Spleen (tissue), 13 donors: ENCODE measurements at places on chromosomes 5 and 9. TPM values are rescaled to one million over a fixed set of nuclear protein-coding genes. Genes with fewer than 3 reads are reported as not detected.
A peak's percentile ranks its signal among the peaks of the same experiment; 100 is the strongest.

- DNase-seq = peak; percentile 73
These were observed 33.9 kb downstream of the TRIP13 start for GRCh38 chr5:926417-927171.

DNA sequence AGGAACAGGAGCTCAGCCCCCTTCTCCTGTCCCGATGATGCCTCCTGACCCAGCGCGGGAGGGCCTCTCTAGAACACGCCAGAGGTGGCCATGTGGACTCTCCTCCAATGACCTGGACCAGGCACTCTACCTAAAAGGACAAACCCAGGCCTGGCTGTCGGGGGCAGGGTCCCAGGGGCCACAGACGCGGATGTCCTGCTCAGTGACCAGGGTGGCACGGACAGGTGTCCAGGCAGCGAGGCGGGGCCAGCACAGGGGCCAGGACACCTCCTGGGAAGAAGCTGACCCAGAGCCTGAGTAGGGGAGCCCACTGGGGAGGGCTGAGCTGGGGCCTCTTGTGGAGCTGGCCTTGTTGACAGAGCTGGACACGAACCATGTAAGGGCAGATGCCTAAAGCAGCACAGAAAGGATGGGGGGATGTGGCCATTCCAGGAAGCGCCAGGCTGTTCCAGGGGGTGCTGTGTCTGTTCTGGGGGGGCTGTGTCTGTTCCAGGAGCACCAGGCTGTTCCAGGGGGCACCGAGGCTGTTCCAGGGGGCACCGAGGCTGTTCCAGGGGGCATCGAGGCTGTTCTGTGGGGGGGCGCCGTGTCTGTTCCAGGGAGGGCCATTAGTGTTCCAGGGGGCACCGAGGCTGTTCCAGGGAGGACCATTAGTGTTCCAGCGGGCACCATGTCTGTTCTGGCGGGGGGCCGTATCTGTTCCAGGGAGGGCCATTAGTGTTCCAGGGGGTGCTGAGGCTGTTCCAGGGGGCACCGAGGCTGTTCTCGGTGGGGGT is 30.5 kb downstream of the EXD3 start:
- DNase-seq = no peak

- no peak for DNase-seq
These were observed 201.5 kb downstream of the C9orf50 start for GRCh38 chr9:129419382-129419899.

GRCh38 chr9:18396102-18396728 is 77.7 kb upstream of the ADAMTSL1 start:
- no peak for DNase-seq

DNA sequence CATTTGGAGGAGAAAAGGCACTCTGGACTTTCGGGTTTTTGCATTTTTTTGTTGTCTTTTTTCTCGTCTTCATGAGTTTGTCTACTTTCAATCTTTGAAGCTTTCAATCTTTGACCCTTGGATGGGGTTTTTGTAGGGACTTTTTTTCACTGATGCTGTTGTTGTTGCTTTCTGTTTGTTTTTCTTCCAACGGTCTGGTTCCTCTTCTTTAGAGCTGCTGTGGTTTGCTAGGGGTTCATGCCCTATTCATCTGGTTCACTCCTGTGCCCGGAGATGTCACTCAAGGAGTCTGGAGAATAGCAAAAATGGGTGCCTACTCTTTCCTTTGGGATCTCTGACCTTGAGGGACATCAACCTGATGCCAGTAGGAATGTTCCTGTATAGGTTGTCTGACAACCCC is 378.6 kb upstream of the TYRP1 start:
- no peak for DNase-seq

DNA sequence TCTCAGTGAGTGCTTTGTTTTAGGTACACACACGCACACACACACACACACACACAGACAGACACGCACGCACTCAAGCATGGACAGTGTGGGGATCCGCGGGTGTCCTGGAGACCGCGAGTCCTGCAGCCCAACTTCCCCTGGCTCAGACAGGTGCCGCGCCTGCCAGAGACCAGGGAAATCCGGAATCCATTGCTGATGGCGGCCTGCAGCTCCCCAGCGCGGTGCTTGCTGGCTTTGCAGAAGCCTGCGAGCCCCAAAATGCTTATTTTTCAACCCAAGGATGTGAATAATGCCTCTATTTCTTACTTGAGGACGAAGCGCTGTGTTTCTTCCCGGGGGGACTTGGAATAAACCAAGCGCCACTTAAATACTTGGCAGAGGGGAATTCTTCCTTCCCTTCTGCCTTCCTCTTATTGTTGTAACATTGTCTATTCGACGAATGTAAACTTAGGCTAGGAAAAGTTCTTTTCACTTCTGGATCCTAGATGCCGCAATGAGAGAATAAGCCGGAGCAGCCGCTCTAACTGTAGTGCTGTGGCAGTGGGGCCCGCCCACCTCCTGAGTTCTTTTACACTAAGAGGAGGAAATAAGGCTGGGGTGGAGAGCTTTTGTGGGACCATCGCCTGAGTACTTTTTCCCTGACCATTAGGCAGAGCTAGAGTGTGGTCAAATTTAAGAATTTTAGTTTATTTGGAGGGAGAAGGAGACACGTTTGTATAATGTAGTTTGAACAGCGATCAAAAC is 802 bp downstream of the ITGA2 start:
- DNase-seq = peak; percentile 78

GRCh38 chr9:119284118-119284517 is 85.1 kb downstream of the BRINP1 start:
- no peak for DNase-seq

GRCh38 chr5:142669477-142669876 is 16.4 kb downstream of the FGF1 start:
- no peak for DNase-seq

The TRUB2 gene
- 14.1 TPM for polyA plus RNA-seq

The WDR70 gene
- polyA plus RNA-seq = 24.7 TPM

The EGFLAM gene
- 7.4 TPM for polyA plus RNA-seq
